ENCODE measurements at places on chromosomes 4 and X.

DNA sequence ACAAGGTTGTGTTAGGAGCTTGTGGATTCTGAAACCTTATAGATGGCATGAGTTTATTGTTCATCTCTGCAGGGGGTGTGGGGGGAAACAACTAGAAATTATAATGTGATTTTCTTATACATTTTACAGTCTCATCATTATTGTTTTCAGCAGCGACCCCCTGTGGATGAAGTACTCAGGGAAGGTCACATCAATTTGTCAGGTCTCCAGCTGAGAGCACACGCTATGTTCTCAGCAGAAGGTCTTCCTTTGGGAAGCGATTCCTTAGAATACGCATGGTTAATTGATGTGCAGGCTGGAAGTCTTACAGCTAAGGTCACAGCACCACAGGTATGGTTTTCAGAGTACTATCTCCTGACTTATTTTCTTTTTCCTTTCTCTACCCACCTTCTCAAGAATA lies 72.2 kb downstream of the BLTP1 start:
- no peak for DNase-seq

GRCh38 chr4:81380437-81380836 lies 91.3 kb downstream of the RASGEF1B start:
- no peak for DNase-seq

- DNase-seq: no peak
These were observed 18.3 kb upstream of the SNCA start for GRCh38 chr4:89855236-89855635.

DNA sequence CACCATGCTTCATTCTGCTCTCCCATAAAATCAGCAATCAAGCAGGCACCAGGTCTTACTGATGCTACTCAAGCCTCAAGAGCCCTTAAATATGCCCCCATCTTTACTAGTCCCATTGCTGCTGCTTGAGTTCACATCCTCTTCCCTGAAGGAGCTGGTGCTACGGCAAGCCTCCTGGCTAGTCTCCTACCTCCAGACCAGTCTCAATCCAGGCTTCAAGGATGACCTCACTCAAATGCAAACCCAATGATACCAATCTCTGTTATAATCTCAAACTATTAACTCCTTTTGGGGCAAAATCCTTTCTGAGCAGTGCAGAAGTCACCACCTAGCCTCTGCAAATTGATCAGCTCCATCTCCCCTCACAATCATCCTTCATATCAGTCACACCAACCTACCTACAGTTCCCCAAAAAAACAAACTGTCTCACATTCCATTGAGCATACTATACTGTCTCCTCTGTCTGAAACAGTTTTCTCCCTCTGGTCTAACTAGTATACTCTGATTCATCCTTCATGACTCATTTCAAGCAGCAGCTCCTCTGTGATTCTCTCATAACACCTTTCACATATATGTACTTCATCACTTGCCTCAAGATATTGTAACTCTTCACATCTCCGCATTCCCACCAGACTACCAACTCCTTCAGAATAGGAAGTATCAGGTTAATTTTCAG lies 30.0 kb downstream of the PAPSS1 start:
- DNase-seq: no peak

DNA sequence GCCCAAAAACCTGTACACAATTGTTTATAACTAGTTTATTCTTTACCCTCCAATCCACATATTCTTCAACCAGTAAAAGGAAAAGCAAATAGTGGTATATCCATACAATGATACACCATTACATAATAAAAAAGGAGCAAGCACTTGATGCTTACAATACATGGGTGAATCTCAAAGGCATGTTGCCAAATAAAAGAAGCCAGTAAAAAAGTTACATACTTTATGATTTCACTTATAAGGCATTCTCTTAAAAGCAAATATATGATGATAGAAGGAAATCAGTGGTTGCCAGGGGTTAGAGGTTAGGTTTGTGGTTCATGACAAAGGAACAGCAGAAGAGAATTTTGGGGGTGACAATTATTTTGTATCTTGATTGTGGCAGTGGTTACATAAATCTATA lies 896.1 kb upstream of the LCORL start:
- DNase-seq: no peak
